Stimulated activated CD4-positive, alpha-beta T cell treated with anti-CD3 and anti-CD28 coated beads, Interleukin-4, amount 100 ng/mL, for 4 hours (primary cell): ENCODE measurements at places on chromosomes 2 and 18.

DNA sequence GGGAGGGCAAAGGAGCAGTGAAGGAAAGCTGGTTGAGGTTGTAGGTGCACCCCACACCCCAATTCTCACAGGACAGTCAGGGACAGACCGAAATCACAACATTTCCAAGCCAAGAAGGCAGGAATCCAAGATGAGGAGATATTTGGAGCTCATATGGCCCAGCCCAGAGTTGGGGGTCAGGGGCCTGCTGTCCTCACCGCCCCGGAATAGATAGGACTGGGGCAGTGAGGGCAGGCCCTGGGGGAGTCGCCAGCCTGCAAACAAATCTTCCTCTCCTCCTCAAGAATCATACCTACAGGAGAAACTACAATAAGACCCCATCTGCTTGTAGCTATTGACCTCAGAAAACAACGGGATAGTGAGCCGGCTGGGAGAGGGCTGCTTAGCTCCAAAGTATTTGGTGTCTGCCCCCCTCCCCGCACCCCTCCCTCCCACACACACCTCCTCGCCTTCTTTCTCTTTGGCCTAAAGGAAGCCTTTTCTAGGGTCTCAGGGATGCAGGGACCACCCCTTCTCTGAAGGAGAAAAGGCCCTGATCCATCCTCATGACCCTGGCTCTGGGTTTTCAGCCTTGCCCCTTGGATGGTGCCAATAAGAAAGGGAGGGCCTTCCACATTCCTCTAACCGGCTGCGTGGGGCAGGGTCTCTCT is 3.8 kb downstream of the EN1 start:
- DNase-seq = no peak

GRCh38 chr18:10131460-10132395 is 217.9 kb downstream of the VAPA start:
- DNase-seq = no peak

GRCh38 chr2:13550285-13551231 is 833.8 kb downstream of the TRIB2 start:
- DNase-seq = no peak

GRCh38 chr2:227615906-227616305 is 1.3 kb upstream of the SCYGR3 start:
- DNase-seq = no peak

DNA sequence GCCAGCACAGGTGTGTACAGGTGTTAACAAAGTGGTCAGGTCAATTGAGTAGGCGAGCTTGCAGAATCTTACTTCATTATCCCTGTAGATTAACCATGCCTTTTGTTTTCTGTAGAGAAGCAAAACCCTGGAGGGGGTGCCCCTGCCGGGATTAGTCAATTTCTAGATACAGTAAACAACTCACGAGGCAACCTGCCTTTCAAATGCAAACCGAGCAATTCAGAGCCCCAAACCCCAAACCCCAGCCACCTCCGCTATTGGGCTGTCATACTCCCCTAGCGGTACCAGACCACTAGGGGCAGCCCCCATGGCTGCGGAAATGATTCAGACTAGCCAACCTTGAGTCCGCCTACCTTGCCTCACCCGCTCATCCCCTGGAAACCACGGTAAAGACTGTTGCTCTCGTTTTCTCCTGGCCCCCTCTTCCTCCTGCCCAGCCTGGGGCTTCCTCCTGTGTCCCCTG is 61.4 kb upstream of the KIF5C start:
- peak; percentile 61 for DNase-seq

DNA sequence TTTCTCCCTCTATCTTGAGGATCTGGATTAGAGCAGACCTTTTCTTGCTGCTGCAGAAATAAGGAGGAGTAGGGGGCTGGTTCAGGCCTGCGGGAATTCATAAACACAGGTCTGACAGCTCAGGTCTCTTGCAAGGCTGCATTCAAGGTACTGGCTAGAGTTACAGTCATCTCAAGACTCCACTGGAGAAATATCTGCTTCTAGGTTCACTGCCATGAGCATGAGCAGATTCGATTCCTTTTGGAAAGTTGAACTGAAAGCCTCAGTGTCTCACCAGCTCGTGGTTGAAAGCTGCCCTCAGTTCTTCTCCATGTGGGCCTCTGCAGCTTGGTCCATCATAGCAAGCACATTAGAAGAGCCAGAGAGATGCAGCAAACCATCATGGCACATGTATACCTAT is 124.4 kb upstream of the SETBP1 start:
- no peak for DNase-seq

- DNase-seq = no peak
Measured at GRCh38 chr2:137155356-137156104, 390.2 kb downstream of the THSD7B start.

DNA sequence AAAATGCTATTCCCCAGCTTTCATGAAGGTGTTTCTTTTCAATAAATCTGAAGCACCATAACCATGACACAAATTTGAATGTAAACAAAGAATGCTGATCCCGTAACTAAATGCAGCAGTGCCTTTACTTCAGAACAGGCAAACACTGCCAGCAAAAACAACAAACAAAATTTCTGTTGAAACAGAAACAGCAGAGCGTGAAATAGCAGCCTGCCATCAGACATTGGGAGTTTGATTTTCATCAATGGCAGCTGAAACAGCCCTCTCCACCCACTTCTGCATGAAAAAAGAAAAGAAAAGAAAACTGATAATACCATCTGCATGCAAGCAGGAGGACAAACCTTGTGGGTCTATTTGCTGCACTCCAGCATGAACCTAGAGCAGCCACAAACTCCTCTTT is 128.3 kb downstream of the CDH2 start:
- no peak for DNase-seq

- DNase-seq = no peak
Measured at GRCh38 chr2:5093056-5093455, 599.1 kb upstream of the SOX11 start.

DNA sequence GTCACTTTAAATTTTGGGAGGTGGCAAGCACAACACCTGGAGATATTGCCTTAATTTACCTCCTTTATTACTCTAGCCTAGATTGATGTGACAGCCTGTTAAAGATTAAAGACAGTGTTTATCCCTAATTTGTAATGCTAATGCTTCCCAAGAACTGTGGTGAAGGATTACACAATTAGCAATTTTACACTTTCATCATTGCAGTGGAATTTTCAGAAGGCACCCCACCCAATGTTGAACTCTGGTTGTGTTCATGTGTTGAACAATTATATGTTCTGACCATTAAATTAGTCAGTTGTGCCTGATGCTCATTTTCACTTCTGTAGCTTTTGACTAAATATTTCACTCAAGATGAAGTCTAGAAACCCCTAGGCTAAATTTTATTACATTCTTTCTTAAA is 317.1 kb upstream of the CWC22 start:
- no peak for DNase-seq

DNA sequence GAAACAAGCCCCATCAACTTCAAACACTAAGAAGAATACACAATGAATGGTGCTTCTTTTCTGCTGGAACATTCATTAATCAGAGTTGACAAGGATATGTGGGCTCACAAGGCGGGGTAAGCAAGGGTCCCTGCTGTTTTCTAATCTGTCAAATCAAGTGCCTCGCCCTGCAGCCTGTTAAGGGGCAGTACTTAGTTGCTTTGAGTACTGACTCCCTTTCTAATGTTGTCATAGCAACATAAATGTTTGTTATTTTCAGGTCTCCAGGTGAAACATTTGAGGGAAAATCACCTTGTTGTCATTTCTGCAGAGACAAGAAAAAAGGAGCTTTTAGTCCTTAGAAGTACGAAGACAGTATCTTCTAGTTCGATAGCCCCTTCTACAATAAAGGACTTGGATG is 284.7 kb upstream of the PKDCC start:
- no peak for DNase-seq

- DNase-seq = no peak
Measured at GRCh38 chr2:175523001-175523400, 341.5 kb upstream of the ATP5MC3 start.

DNA sequence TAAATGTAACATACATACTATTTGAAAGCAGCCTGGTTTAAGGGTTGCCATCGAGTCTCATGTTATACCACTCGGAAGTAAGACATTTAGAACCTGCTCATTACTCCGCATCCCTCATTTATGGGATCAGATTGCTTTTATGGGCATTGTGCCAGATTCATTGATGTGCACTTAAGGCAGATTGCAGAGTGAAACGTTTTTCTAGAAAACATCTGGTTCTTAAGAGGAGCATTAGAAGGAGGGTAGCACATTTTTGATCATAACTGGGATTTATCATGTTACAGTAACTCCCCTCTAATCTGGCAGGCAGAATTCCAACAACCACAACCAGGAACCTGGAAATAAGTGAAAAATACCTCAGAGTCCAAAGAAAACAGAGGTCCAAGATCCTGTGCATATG is 74.2 kb upstream of the GALNT3 start:
- no peak for DNase-seq

- no peak for DNase-seq
Measured at GRCh38 chr2:221077251-221077650, 494.9 kb downstream of the EPHA4 start.

DNA sequence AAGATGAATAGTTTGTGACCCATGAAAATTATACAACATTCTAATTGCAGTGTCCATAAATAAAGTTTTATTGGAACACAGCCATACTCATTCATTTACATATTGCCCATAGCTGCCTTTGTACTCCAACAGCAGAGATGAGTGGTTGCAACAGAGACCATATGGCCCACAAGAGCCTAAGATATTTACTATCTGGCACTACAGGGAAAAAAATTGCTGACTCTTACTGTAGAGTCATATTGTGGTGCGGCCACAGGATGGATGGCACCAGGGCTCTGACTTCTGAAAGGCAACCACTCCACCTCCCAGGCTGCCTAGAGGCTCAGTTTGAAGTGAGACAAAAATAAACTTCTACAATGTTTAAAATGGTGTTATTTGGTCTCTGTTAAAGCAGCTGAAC is 404.0 kb upstream of the ATP5MC3 start:
- no peak for DNase-seq

DNA sequence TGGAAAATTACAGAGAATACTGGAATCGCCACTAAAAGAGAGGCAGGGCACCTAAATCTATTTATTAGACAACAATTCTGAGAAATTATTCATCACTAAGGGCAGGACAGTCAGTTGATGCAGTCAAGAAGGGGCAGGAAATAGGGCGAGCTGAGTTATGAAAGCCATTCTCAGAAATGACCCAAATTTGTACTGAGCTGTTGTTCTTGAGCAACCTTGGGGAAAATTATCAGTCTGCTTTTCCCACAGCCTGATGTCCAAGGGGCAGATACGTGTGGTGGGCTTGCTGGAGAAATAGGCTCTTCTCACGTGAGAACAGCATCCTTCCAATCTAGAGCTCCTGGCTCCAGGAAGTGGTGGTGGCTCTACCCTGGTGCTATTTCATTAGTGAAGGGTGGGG is 38.6 kb downstream of the STON1 start:
- DNase-seq = no peak

GRCh38 chr2:226913641-226914040 is 77.8 kb downstream of the RHBDD1 start:
- DNase-seq = no peak

- no peak for DNase-seq
Measured at GRCh38 chr18:12608301-12608700, 49.6 kb downstream of the SPIRE1 start.
